Jurkat, Clone E6-1 (cell line): ENCODE measurements at places on chromosomes 7 and 10.
A peak's percentile ranks its signal among the peaks of the same experiment; 100 is the strongest.

DNA sequence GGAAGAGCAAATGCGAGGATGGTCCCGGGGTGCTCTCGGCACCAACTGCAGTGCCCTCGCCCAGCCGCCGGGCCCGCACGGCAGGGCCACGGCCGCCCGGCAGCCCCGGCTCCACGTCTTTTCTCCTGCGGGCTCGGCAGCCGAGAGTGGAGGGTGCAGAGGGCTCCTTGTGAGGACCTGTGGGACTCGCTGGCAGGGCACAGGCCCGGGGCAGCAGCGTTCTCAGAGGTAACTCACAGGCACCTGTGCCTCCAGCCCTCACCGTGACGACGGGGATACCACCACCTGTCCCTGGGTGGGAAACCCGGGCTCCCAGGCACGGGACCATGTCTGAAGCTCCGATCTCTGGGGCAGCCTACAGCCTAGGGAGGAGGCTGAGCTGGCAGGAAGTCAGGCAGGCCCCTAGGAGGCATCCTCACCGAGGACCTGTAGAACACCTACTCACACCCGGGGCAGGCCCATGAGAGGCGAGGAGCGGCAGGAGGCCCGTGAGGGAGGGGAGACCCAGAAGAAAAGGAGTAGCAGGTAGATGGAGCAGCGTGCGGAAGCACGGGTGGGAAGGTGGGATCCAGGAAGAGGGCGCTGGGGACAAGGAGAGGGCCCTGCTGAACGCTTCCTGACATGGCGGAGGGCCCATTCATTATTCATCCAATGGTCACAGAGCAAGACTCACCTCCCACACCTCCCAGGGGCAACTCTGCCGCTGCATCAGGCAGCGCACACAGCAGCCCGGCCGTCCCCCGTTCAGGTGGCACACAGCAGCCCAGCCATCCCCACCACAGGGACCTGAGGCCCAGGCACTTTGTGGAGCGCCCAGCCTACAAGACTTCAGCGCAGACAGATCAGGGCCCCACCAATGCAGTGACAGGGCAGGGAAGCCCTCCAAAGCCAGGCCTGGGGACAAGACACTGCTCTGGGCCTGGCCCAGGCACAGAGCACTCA lies 244.9 kb downstream of the MAD1L1 start:
- no peak for DNase-seq

GRCh38 chr7:55539380-55539779 lies 32.9 kb downstream of the VOPP1 start:
- DNase-seq = no peak

GRCh38 chr10:114603303-114603702 lies 54.8 kb downstream of the ABLIM1 start:
- DNase-seq = no peak

- DNase-seq = no peak
These were observed 15.9 kb upstream of the ADCK2 start for GRCh38 chr7:140656548-140657515.

GRCh38 chr7:88002617-88003016 lies 68.6 kb downstream of the ADAM22 start:
- no peak for DNase-seq

- no peak for DNase-seq
These were observed 43.7 kb downstream of the KCNMA1 start for GRCh38 chr10:77593771-77594470.

GRCh38 chr10:79060641-79061255 lies 8.0 kb upstream of the ZMIZ1 start:
- DNase-seq = no peak

GRCh38 chr7:116978006-116978405 lies 24.7 kb downstream of the ST7 start:
- DNase-seq = no peak

GRCh38 chr10:84552478-84552877 lies 224.1 kb downstream of the CCSER2 start:
- no peak for DNase-seq

GRCh38 chr7:133056370-133057238 lies 25.3 kb downstream of the CHCHD3 start:
- DNase-seq = no peak

DNA sequence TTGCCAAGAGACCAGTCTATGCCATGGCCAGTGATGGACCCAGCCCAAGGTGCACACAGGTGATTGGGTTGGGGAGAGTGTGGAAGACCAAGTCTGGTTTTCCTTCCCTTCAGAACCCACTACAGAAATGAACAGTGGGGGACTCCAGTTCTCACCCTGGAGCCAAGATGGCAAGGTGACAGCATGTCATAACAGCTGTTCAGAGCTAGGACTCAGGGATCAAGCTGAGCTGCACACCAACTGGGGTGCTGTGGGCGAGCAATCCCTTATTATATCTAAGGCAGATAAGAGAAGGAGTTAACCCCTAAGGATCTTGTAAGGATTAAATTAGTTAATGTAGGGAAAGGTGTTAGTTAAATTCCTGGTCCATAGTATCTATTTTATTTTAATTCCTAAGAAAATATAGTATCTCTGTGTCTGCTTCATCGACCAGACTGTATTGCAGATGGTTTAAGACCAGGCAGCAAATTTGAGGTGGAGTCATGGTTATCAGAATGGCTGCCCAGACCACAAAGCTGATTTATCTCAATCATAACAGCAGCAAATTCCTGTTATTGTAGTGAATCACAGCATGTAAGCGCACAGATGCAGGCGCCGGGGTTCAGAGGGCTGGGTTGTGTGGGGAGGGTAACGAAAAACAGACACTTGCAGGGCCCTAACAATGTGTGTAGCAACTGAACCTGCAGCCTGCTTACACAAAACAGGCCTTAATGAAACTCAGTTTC lies 208.7 kb upstream of the ZNF32 start:
- no peak for DNase-seq

GRCh38 chr10:22699976-22700375 lies 14.4 kb downstream of the PIP4K2A start:
- DNase-seq = no peak

- DNase-seq = no peak
These were observed 25.7 kb upstream of the AGFG2 start for GRCh38 chr7:100513212-100513810.

GRCh38 chr7:122135275-122135674 lies 8.8 kb downstream of the AASS start:
- DNase-seq = no peak

DNA sequence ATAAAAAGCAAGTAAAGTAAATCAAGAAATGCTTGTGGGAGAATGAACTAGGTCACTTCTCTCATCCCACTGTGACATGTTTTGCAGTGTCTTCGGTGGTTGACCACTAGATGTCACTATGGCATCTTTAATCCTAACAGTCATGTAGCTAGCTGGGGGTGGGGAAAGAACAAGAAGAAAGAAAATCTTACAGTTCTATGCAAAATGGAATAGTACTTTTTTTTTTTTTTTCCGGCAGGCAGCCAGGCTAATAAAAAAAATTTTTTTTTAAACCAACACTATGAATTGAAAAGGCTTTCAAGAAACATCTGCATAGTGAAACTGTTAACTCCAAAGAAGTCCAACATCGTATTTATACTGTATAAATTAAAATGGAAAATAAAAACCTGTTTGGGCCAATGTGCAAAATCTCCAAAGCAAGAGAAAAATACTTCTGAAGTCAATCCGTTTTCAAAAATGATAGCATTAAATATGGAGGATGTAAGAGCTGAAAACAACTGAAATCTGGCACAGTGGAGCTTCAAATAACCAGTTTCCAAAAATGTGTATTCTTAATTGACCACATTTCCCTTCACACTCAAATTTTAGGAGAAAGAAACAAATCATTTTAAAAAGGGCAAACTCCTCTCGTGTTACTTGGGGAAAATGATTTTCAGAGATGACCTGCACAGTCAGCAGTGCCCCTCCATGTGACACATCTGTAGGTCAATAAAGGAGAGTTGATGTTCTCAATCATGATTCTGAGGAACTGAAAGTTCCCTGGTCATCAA lies 38.5 kb downstream of the CDK1 start:
- peak; percentile 71 for DNase-seq

DNA sequence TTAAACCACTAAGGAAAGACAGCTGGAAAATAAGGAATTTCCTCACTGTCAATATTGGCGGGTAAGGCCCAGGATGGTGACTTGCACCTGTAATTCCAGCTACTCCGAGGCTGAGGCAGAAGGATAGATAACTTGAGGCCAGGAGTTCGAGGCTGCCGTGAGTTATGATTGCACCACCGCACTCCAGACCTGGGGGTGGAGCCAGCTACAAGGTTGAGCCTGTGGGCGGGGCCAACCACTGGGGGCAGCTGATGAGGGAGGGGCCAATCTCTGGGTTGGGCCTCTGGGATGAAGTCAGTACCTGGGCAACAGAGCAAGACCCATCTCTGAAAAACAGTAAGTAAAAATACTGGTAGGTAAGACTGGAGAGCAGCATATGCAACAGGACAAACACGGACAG lies 80.1 kb upstream of the ADO start:
- DNase-seq = no peak

- DNase-seq = no peak
These were observed 6.5 kb downstream of the SNX8 start for GRCh38 chr7:2307690-2308107.

DNA sequence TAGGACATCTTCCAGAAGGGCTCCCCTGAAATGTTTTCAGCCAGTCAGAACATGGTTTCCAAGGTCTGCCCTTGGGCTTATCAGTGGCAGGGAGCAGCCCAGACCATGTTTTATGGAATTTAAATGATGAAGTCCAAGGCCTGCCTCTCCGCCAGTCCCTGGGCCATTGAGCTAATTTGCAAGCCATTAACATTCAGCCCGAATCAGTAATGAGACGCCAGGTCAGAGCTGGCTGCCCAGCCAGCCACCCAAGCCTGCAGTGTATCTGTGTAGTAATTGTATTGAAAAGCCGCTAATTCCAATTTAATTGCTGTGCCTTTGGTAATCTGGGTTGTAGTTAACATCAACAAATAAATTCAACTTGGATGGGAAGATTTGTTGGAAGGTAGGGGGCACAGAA lies 131.4 kb downstream of the PAXIP1 start:
- no peak for DNase-seq

DNA sequence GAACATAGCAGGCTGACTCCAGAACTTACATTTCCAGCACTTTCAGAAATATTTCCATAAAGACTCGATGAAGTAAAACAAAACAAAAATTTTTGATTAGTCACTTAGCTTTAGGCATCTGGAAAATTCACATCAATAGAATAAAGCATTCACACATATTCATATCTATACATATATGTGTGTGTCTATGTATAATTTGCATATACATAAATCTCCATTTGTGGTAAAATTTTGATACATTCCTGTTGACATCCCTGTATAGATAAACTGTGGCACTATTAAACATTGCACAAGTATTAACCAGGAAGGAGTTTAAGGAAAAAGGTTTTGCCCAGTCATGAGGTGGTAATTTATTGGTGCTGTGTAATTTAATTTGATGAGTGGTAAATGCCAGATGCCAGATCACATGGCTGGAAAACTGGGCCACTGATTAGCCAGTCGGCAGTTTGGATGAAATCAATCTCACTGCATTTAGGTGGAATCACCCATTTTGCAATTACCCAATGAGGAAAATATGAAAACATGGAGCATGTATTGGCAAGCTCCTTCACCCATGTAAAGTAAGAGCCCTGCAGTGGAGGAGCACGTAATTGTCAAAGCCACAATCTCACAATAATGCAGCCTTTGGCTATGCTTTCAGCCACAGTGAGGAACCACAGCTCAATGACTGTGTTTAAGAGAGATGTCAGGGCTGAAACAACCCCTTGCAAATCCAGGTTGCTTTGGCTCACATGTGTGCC lies 294.6 kb downstream of the RNLS start:
- peak; percentile 64 for DNase-seq

- DNase-seq = no peak
These were observed 60.2 kb downstream of the WIPF3 start for GRCh38 chr7:29866490-29866930.

GRCh38 chr10:28331841-28332240 lies 29.0 kb upstream of the MPP7 start:
- no peak for DNase-seq

DNA sequence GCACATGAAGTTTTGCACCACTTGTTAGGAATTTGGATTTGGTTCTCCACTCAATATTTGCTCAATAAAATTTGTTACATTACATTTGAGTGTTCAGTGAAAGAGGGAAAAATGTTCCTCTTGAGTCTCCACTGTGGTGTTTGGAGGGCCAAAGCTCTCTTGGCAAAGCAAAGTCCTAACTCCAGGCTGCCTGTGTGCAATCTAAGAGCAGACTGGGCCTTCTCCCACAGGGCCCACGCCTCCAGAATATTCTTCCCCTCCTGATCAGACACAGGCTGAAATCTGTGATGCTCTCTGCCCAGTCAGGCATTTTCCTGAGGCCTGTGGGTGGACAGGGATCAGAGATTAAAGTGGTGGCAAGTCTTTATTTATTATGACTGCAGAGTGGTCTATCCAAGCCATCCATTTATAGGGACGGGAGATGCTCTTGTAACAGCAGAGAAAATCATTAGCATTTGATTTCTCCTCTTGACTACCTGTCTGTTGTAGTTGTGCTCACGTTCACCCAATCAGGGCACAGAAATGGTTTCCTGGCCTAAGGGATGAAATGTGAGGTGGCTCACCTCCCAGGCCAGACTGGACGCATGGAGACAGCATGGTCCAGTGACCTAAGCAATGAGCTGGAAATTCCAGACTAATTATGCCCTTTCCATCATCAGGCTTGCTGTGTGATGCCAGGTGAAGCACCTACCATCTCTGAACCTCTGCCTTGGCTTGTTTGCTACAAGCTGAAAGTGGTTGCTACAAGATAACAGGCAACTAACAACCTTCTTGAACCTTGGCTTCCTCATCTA lies 147.1 kb upstream of the NRBF2 start:
- DNase-seq = no peak

- no peak for DNase-seq
These were observed 604.0 kb downstream of the LRMDA start for GRCh38 chr10:76035206-76036110.

GRCh38 chr7:45084336-45084735 lies 4.4 kb downstream of the NACAD start:
- DNase-seq = no peak

DNA sequence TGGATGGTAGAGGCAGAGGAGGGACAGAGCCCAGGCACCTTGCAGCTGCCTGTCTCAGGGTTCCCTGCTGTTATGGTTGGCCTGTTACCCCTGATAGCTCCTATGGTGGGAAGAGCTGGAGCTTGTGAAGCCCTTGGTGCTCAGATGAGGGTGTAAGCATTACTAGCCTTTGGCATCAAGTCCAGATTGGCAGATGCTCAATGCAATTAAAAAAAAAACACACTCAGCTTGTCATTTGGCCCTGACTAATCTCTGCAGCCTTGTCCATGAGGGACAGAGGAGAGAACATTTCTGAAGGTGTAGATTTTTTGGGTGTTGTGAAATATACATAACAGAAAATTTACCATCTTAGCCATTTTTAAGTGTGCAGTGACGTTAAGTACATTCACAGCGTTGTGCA lies 86.3 kb downstream of the PLPP4 start:
- no peak for DNase-seq
